ENCODE measurements at places on chromosomes 6 and 20. TPM values are rescaled to one million over a fixed set of nuclear protein-coding genes. Genes with fewer than 3 reads are reported as not detected.
A peak's percentile ranks its signal among the peaks of the same experiment; 100 is the strongest.

- DNase-seq, result no peak
These were observed 88.7 kb downstream of the ZHX3 start for GRCh38 chr20:41228858-41229257.

DNA sequence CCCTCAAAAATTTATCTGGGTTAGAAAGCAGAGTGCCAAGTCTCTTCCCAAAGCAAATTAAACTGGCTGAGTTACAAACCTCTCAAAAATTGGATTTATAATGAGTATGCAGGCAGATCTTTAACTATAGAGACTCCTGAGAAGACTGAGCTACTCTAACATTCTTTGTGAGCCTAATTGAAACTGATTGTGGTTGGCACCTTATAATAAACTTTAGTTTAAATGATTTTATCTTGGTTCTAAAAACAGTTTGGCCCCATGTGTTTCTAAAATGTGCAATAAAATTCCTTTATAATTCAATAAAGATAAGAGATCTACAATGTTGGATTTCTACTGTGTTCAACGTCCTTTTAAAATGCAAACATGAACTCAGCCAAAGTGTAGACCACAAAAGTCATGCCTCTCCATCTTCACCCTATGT lies 480.2 kb upstream of the RNF217 start:
- no peak for DNase-seq

DNA sequence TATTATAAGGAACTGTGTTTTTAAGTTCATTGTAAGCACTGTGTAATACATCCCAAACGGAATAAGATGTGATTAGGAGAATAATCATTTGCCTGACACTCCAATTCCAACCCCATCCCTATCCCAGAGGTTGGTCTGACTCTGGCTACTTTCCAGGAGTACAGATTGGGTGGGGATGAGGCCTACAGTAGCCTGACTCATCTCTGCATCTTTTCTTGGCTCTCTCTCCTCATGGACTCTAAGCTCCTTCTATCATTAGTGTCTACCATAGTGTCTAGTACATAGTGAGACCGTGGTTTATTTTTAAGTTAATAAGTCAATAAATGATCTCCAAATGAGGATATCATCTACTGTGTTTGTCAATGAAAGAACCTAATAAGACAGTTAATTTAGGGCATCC lies 92.2 kb upstream of the CNKSR3 start:
- DNase-seq, result no peak

GRCh38 chr20:8309634-8310033 lies 177.6 kb downstream of the PLCB1 start:
- peak; percentile 76 for DNase-seq

The SMOC2 gene
- total RNA-seq, result 0.20 TPM

The UFL1 gene
- 25.2 TPM for total RNA-seq

The SEL1L2 gene
- total RNA-seq, result not detected
